Right cardiac atrium (tissue), 5 donors: ENCODE measurements at places on chromosomes 4 and X.
A peak's percentile ranks its signal among the peaks of the same experiment; 100 is the strongest.

GRCh38 chr4:70728091-70728490 lies 6.3 kb downstream of the RUFY3 start:
- no peak for DNase-seq

- no peak for DNase-seq
These were observed 9.3 kb downstream of the DMP1 start for GRCh38 chr4:87659247-87659931.

DNA sequence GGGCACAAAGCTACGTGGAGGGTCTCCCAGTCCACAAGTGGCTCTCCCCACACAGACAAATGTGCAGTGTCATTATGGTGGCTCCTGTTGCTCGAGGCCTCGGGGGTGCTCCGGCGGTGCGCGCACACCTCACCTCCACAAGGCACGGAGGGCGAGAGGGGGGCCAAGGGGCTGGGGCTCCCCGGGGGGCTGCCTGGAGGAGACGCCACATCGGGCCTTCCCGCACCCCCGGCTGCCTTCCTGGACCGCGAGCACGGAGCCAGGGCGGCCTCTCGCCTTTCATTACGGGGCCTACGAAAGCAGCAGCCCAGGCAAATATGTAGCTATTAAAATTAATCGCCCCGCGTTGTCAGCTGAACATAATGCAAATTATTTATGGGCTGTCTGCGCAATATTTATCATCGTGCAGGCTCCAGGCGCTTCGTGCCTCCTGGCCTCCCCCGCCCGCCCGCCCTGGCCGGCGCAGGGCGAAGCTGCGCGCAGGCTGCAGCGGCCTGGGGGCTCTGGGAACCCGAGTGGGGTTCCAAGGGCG lies 70.8 kb upstream of the BCOR start:
- no peak for DNase-seq

GRCh38 chrX:53022381-53022780 lies 26.2 kb upstream of the GPR173 start:
- no peak for DNase-seq

DNA sequence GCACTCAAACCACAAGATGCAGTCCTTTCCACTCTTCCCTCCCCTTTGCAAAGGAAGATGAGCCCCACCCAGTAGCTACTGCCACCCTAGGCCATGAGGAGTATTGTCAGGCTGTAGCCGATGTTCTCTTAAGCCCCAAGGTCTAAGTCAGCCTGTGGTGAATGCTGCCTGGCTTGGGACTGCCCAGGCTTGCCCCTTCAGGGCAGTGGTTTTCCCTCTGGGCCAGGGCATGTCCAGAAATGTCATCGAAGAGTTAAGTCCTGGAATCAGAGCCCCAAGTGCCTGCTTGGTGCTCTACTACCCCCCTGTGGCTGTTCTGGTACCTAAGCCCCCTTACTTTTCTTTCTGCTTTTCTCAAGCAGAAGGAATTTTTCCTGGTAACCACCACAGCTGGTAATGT lies 11.8 kb upstream of the PGK1 start:
- DNase-seq = no peak

- no peak for DNase-seq
These were observed 243.2 kb downstream of the MGST2 start for GRCh38 chr4:139908636-139909437.

DNA sequence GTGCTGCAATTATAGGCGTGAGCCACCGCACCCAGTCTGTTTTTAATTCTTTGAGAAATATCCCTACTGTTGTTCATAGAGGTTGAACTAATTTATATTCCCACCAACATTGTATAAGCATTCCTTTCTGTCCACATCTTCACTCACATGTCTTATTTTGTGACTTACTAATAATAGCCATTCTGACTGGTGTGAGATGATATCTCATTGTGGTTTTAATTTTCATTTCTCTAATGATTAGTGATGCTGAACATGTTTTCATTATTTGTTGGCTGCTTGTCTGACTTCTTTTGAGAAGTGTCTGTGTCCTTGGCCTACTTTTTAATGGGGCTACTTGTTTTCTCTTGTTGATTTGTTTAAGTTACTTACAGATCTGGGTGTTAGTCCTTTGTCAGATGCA lies 310.9 kb upstream of the MAOA start:
- DNase-seq = no peak

- DNase-seq = no peak
These were observed 1029.7 kb upstream of the TENM3 start for GRCh38 chr4:181213551-181213950.

DNA sequence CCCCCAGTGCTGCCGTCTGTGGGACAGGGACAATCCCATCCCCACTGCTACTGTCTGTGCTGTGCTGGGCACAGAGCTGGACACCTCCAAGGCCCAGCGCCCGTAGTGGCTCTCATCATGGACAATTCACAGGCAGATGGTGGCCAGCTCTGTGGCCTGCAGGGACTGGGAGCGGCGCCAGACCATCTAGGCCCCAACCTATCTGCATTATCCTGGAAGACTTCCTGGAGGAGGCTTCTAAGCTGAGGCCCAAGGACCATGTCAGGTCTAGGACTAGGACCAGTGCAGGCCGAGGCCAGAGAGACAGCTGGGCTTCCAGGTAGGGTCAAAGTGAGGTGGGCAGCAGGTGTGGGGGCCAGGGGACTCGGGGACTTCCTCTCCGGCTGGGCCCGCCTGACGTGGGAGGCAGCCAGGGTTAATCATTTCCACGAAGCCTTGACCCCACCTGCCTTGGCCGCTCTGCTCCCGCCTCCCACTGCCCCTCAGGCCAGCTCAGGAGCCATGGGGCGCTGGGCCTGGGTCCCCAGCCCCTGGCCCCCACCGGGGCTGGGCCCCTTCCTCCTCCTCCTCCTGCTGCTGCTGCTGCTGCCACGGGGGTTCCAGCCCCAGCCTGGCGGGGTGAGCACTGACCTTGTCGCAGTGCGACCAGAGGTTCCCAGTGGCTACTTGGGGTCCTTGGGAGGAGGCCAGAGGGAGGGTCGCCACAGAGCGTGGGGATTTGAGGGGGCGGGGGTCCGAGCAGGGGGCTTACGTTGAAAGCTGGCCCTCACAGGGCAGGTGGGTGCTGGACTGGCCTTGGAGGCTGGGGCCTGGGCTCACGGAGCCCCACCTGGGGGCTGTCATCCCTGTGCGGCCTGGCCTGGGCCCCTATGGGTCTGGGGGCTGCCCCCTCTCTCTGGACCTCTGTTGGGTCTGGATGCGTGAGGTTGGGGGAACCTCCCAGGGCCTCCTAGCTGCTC lies at the start of gene HGFAC:
HGFAC (plus strand) TSS at position 468 of the 959 bp plus-strand sequence; CDS start at position 502, 34 bp downstream.
- DNase-seq = peak; percentile 58

GRCh38 chrX:72360326-72360725 lies 54.6 kb upstream of the CITED1 start:
- DNase-seq = no peak

GRCh38 chrX:131317326-131317725 lies 28.2 kb upstream of the IGSF1 start:
- DNase-seq = no peak

DNA sequence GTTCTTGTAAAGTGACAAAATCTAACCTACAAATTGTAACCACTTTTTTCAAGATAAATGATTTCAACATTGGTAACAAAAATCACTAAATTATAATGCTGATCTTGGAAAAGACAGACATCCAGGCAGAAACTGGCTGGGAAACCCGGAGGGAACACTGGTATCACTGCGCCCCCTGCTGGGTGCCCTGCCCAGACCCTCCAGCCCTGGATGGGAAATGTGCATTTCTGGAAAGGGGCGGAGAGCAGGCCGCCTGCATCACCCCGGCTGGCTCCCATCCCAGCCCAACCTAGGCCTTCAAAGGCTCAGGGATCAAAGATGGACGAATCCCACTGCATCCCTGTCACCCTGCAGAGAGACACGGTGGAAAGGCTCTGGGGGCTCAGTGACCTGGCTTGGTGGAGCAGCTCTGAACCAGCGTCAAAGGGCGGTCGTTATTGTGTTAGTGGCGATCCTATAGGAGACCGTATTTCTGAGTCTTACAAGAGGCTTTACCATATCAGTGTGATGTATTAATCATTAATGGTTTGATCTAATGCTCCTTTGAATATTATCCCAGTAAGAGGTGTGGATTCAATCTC lies 37.3 kb downstream of the ACOX3 start:
- DNase-seq = peak; percentile 96

- DNase-seq = no peak
These were observed 51.7 kb upstream of the PDLIM3 start for GRCh38 chr4:185587030-185587426.

DNA sequence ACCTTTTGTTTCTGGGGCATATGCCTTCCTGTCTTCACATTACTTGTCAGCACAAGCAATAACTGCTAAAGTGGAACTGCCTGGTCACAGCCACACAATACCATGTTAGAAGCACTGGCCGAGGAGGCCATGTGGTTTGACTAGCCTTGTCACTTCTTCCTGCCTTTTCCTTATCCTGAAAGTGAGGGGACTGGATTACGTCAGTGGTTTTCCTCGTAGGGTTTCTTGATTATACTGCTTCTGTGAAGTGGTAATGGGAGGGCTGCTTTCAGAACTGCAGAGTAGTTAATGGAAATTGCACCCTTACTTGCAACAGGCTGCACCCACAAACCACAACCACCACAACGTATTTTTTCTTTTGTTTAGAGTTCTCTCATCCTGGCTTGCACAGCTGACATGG lies 26.6 kb downstream of the ZRSR2 start:
- no peak for DNase-seq

- DNase-seq = no peak
These were observed 528 bp upstream of the SLC25A4 start for GRCh38 chr4:185142564-185142911.

DNA sequence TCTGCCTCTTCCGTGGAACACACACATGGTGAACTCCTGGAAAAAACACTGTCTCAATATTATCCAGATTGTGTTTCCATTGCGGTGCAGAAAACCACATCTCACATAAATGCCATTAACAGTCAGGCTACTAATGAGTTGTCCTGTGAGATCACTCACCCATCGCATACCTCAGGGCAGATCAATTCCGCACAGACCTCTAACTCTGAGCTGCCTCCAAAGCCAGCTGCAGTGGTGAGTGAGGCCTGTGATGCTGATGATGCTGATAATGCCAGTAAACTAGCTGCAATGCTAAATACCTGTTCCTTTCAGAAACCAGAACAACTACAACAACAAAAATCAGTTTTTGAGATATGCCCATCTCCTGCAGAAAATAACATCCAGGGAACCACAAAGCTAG lies 87.9 kb downstream of the TET2 start:
- no peak for DNase-seq

DNA sequence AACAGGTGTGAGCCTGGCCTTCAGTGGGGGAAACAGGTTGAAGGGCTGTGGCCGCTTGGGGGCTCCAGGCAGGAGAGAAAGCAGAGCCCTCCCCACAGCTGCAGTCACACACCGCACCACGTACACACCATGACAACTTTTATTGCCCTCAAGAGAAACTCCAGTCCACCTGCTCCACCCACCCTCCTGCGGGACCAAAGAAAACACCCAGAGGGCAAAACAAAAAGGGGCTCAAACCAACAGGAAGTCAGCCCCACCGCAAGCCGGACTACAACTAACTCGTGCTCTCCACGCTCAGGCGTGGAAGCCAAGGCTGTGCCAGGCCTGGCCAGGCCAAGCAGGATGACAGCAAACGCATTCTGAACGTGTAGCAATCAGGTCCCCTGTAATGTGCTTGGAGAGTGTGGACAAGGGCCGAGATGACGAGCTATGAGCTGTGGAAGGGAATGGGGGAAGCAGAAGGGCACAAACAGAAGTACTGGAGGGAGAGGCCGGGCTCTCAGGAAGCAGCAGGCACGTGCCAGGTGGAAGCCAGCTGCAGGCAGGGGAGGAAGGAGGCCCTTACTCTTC lies 12.7 kb downstream of the SLC6A8 start:
- peak; percentile 50 for DNase-seq

DNA sequence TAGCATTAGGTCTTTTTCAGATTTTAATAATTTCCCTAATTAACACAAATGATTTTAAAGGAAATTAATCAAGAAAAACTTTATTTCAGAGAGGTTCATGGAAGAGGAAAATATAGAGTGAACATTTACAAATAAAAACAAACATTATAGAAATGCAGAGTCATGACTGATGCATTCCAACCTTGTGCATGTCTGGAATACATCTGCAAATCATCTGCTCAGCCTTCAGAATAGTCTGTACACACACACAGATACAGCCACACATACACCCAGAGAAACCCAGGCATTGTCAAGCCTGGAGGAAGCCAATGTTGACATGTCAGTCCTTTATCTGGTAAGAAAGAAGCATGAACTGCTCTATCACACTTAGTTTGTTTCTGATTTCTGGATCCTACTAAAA lies 61.3 kb upstream of the NFKB1 start:
- DNase-seq = no peak

- no peak for DNase-seq
These were observed 116.0 kb downstream of the CPEB2 start for GRCh38 chr4:15118292-15118691.

- no peak for DNase-seq
These were observed 423.7 kb downstream of the PDGFC start for GRCh38 chr4:156547891-156548290.

DNA sequence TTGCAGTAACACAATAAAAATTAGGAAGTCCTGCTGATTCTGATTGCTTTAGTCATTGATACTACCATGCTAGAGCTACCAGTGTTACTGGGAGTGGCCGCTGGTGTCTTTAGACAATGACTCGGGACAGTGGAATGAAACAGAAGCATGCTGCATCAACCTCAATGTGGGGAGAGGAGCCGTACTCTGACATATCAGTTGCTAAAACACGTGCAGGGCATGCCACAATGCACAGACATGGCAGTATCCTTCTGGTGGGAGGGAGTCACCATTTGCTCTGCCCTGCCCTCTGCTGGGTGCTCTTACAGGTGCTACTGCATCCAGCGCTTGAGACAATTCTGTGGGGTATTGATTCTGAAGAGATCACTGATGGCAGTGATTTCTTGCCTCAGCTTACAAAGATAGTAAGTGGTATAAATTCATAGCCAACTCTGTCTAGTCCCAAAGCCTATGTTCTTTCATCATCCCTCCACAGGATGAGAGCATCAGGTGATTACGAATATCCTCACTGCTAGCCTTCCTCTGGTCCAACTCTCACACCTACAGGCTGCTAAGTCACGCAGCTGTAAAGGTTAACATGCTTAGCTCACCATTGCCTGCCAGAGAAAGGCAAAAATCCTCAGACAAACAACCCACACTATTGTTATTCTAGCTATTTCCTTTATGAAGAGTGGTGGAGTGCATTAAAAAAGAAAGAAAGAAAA lies 43.7 kb downstream of the NSG1 start:
- DNase-seq = no peak

GRCh38 chr4:106627051-106627450 lies 258.5 kb upstream of the GIMD1 start:
- no peak for DNase-seq

DNA sequence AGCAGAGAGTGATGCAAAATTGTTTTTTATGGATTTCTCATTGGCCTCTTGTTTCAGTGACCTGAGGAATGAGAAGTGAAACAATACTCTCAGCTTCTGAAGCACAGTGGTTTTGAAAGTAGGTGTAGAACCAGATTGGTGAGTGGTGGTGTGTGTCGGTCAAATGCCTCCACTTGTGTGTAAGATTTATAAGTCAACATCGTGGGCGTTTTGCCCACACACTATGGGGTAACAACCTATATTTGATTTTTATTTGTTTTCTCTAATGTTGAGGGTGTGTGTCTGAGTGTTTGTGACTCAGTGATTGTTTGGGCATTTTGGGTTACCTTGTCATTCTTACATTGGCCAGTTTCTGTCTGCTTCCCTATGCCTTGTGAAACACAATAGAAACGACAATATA lies 23.3 kb downstream of the ADGRL3 start:
- DNase-seq = no peak
